ENCODE measurements at places on chromosomes 6 and 20.
A peak's percentile ranks its signal among the peaks of the same experiment; 100 is the strongest.

DNA sequence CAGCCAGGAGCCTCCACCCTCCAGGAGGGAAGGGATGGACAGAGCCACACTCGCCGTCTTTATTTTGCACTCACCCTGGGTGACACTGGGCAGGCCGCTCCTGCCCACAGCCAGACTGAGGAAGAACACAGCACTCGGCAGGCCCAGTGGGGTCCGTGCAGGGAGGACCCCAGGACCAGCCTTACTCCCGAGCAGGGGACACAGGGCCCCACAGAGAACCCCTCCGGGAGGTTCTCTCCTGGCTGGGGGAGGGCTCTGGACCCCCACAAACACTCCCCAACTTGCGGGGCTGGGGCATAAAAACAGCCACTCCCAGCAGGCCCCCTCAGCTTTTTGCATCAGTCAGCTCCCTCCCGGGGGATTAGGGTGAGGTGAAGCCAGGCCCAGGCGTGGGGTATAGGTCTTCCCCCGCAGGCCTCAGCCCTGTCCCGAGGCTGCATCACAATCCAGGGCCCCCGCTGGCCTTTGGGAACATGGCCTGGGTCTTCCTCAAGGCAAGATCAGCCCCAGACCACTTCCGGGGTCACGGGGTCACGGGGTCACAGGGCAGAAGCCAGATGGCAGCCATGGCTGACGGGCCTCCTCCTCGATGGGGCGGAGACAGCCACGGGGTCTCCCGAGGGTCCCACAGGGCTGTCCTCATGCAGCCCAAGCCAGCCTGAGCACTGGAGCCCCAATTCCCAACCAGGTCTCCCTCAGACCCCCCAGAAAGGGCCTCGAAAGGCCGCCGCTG, 3.2 kb downstream of the TNFRSF6B start:
- peak; percentile 39 for DNase-seq

DNA sequence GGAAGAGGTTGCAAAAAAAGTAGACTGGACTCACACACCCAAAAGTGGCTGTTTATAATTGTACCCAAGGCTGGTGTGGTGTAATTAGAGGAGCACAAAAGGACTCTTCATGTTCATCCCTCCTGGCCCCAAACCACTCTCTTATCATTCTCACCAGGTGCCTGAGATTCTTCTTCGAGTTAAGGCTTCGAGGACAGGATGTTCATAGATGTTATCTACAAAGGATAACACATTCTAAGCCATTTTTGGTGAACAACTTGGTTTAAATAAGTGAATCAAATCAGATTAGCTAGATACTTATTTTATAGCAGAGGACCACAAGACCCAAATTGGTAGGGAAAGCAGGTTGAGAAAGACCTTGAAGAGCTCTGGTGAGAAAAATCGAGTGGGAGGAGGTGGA, 73.1 kb upstream of the SUPT3H start:
- DNase-seq: no peak

DNA sequence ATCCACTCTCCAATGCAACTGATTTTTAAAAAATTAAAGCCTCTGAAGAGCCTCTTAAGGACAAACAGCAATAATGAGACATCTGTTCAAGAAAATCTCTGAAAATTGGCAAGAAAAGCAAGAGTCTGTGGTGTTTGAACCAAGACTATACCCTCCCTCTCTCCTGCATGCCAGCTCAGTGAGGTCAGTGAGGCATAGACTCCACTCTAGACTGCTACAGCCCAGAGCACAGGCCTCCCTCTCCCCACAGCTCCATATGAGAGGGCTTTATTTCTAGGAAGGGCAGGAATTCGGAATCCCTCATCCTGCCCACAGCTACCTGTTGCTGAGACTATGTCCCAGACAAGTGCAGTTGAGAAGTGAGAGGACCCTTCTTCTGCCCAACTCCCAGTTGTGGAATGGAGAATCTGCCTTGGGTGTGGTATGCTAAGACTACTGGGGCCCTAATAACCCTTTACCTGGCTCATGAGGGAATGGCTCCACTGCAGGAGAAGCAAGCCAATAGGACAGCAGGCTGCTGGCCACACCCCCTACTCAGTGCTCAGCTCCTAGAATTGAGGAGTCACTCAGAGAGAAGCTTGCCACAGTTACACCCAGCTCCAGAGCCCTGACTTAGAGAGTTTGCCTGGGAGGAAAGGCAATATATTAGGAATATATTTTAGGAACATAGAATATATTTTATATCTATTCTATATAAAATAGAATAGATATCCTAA, 22.7 kb upstream of the HLA-DQA1 start:
- DNase-seq: no peak

- no peak for DNase-seq
These were observed 117.0 kb downstream of the SLC16A10 start for GRCh38 chr6:111204305-111204704.

GRCh38 chr6:34816635-34817301, 24.9 kb downstream of the BLTP3A start:
- DNase-seq: no peak

DNA sequence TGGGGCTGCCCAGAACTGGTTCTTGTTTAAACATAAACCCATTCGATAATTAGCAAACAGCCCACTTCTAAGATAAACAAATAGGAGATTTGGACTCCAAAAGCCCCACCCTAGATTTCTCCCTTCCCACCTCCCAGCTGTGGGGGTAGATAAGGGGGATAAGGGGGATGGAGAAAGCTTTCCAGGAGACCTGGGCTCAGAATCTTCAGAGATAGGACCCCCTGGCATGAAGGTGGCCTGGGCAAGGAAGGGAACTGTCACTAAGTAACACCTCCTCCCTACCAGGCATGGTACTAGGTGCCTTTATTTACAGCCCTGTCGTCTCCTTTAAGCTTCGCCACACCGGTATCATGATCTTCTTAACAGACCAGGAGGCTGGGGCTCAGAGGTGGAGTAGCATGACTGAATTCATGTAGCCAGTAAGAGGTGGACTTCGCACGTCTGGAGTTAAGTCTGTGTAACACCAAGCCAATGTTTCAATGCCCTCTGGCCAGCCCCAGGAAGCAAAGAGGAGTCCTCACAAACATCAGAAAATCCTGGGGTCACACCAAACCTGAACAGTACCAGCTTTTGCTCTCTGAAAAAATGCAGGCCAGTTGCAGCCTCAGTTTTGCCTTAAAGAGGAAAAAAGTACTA, 4.6 kb downstream of the SDC4 start:
- DNase-seq: no peak

DNA sequence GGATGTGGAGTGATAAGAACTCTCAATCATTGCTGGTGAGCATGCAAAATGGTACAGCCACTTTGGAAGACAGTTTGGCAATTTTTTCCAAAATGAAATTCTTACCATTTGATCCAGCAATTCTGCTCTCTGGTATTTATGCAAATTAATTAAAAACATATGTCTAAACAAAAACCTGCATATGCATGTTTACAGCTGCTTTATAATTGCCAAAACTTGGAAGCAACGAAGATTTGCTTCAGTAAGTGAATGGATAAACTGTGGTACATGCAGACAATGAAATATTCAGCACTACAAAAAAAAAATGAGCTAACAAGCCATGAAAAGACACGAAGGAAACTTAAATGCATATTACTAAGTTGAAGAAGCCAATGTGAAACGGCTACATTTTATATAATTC, 55.5 kb upstream of the SMLR1 start:
- no peak for DNase-seq

- no peak for DNase-seq
These were observed 6.8 kb upstream of the TSHZ2 start for GRCh38 chr20:52965380-52965779.

GRCh38 chr6:26044140-26045064, 42.8 kb upstream of the HFE start:
- peak; percentile 53 for DNase-seq

GRCh38 chr6:28807682-28808280, 116.0 kb downstream of the TRIM27 start:
- DNase-seq: no peak

GRCh38 chr6:35363293-35363750, 21.0 kb downstream of the PPARD start:
- no peak for DNase-seq

DNA sequence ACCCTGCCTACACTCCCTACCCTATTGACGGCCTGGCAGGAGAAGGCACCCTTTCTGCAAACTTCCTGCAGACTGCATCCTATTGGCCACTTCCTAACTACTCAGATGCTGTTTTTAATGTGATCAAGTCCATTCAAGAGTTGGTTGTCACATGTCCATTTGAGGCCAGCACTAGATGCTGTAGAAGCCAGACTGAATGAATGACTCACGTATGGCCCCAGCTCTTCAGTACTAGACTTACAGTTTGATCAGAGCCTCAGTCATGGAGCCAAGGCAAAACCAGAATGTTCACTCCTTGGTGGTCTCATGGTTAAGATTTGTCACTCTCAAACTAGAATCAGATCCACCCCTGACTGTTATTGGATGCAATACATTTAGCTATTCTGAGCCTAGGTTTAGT, 101.7 kb downstream of the OPRM1 start:
- no peak for DNase-seq

DNA sequence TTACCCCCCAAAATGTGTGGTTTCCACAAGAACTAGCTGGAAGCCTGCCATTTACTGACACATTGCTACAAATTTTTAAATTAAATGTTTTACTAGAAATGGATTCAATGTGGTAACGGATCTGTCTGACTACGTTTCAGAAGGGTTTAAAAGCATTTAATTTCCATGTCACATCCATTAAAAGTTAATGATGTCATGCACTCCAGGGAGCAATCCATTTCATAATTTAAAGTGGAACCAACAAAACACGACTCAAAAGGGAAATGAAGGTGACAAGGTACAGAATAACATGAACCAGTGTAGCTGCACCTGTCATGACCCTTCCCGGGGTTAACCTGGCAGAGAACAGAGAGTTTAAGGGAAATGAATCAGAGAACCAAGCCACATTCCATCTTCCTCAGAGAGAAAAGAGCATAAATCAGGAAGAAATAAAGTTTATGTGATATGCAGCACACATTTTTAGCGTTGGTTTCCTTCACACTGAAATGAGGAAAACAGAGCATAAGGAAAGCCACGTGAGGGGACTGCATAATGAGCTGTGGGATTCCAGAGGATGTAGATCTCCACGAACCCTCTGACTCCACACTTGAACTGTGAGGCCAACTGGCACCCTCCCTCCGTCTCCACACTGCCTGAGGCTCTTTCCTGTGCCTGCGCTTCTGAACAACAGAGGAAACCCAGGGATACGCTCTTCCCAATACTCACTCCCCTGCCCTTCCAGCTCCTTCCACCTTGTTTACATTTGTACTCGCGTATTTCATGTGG, 170.3 kb upstream of the AHI1 start:
- peak; percentile 50 for DNase-seq

GRCh38 chr6:75550544-75551167, 51.0 kb upstream of the SENP6 start:
- DNase-seq: no peak

GRCh38 chr6:137102851-137103492, 58.2 kb upstream of the IL20RA start:
- DNase-seq: no peak

- peak; percentile 75 for DNase-seq
These were observed 5.0 kb downstream of the EYA2 start for GRCh38 chr20:46899621-46900020.

DNA sequence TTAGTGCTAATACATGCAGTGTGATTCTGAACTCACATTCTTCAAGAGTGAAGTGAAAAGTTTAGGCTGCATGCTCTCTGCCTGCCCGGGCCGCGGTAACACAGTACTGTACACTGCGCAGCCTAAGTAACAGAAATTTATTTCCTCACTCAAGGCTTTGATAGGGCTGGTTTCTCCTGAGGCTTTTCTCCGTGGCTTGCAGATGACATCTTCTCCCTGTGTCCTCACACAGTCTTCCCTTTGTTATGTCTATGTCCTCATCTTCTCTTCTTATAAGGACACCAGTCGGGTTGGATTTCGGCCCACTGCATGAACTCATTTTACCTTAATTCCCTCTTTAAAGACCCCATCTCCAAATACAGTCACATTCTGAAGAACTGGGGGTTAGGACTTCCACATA, 51.1 kb upstream of the TMEM170B start:
- no peak for DNase-seq

- DNase-seq: no peak
These were observed 120.2 kb upstream of the AFDN start for GRCh38 chr6:167706313-167707109.

DNA sequence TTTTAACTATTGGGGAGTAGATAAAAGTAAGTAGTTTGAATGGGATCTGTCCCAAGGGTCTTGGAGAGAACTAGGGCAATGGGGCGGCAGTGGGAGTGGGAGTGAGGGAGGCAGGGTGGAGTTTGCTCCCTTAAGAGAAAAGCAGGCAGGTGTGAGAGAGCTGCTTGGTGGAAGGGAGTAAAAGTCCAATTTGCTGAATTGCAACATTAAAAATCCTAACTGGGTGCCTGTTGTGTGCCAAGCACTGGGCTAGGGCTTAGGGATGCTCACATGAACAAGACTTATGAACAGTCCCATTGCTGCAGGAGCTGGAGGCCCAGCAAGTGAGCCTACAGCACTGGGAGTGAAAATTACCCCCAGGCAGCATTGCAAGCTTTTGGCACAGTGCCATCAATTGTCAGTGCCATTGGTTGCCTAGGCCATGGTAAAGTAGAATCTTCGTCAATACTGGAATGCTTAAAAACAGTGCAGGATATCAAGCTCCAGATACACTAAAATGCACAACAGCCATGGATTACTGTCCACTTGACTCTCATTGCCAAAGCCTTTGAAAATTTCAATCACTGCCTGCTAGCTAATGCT, 277.7 kb upstream of the JARID2 start:
- DNase-seq: no peak

DNA sequence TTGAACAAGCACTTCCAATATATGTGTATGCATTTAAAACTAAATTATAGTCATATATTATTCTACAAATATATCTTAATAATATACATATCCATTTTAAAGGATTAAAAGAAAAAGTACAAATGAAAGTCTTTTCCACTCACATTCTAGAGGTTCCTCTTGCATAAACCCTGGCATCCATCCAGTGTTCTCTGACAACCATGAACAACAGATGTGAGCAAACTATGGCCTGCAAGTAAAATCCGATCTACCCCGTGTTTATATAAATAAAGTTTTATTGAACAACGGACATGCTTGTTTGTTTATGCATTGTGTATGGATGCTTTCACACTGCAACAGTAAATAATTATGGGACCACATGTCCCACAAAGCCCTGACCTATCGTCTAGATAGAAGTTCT, 1122.3 kb downstream of the EPHA7 start:
- DNase-seq: no peak
